ENCODE measurements at places on chromosomes 16 and 17.
A peak's percentile ranks its signal among the peaks of the same experiment; 100 is the strongest.

GRCh38 chr17:4858882-4859260 lies 25.7 kb downstream of the MINK1 start:
- no peak for DNase-seq

GRCh38 chr16:19765860-19766553 lies 47.9 kb downstream of the IQCK start:
- no peak for DNase-seq

DNA sequence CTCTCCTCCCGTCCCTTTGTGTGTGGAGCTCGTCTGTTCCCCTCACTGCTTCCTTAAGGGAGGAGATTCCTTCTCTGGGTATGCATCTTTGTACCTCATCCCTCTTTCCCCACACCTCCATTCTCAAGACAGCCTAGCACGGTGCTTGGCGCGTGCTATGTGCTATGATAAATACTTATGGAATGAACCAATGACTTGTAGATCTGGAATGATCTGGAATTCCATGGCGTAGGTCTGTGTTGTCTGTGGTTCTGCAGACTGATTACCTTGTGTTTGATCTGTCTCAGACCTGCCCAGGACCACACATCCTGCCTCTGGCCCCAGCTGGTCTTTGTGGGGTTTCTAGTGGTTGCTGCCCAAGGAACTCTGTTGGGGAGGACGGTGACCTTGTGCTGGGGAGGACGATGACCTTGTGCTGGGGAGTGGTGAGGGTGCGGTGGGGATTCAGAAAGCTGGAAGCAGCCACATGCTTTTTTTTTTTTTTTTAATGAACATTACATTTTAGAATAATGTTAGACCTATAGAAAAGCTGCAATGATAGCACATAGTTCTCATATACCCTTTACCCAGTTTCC lies 33.5 kb upstream of the ETV4 start:
- DNase-seq = no peak

DNA sequence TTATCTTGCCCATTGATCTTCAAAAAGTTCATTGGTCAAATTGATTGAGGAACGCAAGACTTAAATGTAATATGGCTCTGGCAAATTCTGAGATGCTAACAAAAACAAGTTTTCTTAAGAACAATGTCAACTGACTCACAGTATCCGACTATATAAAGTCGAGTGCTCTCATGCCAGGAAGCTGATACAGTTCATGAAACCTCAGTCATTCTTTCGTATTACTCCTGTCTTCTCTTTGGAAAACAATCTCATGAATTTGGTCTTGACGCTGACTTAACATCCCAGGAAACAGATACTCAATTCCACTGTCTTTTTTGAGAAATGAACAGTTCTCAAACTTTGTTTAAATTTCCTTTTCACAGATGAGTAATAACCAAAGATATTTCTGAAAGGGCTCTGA lies 704.9 kb downstream of the MAF start:
- no peak for DNase-seq

- DNase-seq = no peak
These were observed 124.7 kb upstream of the TNRC6C start for GRCh38 chr17:77833769-77834168.

- peak; percentile 66 for DNase-seq
These were observed 13.4 kb downstream of the MFSD6L start for GRCh38 chr17:8785547-8786413.

- peak; percentile 71 for DNase-seq
These were observed 132.0 kb downstream of the ANKRD11 start for GRCh38 chr16:89358030-89359005.

- DNase-seq = no peak
These were observed 379.2 kb upstream of the ERCC4 start for GRCh38 chr16:13540771-13541170.

DNA sequence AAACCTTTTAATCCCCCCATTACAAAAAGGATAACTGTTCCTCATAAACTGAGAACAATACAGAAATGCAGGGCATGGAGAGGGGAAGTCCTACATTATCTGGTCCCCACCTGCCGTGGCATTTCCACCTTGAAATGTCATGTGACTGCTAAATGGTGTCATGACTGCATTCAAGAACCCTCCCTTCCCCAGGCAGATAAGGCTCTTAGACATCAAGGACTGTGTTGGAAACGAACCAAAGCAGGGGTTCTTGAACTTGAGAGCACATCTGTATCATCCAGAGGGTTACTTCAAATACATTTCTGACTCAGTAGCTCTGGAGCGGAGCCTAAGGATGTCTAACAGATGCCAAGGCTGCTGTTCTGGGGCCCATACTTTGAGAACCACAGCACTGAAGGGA lies 18.4 kb downstream of the CMTM3 start:
- DNase-seq = no peak

- DNase-seq = no peak
These were observed 16.0 kb downstream of the MMD start for GRCh38 chr17:55405600-55405999.

DNA sequence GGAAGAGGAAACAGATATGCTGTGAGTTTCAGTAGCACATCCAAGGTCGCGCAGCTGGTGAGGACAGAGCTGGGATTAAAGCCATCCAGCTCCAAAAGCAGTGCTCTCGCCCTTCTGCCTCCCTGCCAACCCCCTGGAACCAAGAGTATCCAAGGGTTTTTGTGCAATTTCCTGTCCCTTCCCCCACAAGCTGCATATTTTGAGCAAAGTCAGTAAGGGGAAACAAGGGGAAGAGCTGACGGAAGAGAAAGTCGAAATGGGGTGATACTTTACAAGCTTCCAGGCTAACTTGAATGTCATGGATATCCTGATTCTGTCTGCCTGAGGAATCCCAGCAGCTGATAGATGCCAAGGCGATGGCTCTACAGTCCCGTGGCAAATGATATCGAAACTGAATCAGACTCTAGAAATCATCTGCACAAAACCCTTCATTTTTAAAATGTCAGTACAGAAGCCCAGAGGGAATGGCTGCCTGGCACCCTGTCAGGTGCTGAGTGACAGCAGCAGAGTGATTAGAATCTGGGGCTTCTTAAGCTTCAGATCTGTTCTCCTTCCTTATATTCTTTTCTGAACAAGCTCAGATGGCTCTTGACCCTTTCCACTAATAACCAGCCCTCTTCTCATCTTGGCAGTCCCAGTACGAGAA lies 42.9 kb upstream of the TEKT3 start:
- no peak for DNase-seq

GRCh38 chr16:76303637-76304314 lies 26.6 kb downstream of the CNTNAP4 start:
- no peak for DNase-seq

DNA sequence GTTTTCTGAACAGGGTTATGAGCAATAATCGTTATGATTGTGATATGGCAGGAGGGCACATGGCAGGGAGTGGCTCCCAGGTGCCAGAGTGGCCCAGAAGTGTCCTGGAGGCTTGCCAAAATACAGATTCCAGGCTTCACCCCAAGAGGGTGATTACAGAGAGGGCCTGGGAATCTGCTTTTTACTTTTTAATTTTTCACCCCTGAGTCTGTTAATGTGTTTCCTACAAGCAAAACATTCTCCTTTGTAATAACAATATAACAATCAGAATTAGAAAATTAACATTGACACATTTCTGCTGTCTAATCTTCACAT lies 212.4 kb downstream of the SNX29 start:
- DNase-seq = no peak

- no peak for DNase-seq
These were observed 62.4 kb downstream of the BAIAP2 start for GRCh38 chr17:81097134-81097942.

DNA sequence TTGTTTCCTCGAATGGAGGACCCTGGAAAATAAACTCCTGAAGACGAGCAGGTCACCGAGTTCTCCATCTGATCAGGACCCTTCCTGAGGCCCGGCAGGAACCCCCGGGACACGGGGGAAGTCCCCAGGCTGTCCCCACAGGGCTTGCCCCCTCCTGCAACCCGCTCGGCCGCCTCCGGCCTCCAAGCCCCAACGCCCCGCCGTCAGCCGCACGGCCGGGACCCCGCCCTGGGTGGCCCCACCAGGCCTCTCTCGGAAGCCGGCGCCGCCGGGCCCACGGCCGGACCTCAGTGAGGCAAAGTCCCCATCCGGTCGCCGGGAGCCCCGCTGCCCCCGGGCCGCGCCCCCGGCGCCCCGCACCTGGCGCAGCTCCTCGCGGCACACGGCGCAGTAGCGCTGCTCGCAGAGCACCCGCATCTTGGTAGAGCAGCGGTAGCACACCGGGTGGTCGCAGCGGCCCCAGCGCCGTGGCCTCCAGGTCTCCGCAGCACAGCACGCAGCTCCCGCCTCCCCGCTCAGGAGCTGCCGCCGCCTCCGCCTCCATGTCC lies 383 bp downstream of the ZNF598 start:
- no peak for DNase-seq

DNA sequence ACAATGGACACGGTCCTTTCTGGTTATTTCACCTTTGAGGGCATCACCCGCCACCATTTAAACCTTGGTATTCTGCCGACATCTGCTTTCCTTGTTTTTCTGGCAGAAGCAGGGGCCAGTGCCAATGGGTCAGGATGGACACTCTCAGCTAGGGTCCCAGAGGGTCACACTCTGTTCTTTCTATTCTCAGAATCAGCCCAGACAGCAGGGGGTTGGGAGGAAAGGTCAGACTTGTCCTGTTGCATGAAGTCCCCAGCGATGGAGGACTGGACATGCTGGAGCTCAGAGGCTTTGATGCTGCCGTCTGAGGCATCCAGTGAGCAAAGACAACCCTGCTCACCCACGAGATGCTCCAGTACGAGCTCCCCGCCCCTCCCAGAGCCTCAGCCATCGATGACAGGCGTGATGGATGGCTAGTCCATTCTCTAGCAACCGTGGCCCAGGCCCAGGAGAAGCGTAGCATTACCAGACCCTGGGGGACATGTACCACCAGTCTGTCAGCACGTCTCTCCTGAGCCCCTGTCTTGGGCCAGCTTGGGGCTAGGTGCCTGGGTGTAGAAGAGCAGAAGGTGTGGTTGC lies 62.0 kb downstream of the FOXL1 start:
- DNase-seq = no peak

- no peak for DNase-seq
These were observed 14.7 kb upstream of the SLX4 start for GRCh38 chr16:3625911-3626732.

- no peak for DNase-seq
These were observed 873 bp upstream of the RPS2 start for GRCh38 chr16:1965396-1966001.

- DNase-seq = no peak
These were observed 48.7 kb downstream of the TENT4B start for GRCh38 chr16:50201787-50202186.

DNA sequence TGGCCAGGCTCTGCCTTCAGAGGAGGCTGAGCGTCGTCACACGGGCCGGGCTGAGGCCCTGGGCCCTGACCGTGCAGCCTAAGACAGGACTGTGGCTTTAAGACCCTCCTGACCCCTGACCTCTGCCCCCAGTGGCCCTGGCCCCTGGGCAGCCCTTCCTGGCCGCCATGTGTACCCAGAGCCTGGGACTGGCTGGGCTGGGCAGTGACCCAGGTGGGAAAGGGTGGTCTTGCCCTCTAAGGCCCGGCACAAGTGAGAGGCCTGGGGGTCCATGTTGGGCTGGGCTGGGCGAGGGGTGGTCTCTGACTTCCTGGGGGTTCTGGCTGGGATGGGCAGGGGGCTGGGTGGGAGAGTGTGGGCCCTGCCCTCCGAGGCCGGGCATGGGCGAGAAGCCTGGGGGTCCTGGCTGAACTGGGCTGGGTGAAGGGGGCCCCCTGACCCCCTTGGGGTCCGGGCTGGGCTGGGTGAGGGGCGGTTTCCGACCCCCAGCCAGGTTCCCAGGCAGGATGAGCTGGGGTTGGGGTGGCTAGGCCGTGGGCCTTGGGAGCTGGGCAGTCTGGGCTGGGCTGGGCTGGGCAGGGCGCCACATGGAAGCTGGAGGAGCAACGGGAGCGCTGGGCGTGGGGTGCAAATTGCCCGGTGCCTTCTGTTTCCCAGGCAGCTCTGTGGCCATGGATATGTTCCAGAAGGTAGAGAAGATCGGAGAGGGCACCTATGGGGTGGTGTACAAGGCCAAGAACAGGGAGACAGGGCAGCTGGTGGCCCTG lies at the start of gene CDK3:
Gene CDK3 (plus strand): TSS at position 101 of the 767 bp plus-strand sequence. CDS start 571 bp downstream, at position 672.
- no peak for DNase-seq

GRCh38 chr16:86490859-86491639 lies 19.3 kb upstream of the FOXF1 start:
- DNase-seq = no peak

DNA sequence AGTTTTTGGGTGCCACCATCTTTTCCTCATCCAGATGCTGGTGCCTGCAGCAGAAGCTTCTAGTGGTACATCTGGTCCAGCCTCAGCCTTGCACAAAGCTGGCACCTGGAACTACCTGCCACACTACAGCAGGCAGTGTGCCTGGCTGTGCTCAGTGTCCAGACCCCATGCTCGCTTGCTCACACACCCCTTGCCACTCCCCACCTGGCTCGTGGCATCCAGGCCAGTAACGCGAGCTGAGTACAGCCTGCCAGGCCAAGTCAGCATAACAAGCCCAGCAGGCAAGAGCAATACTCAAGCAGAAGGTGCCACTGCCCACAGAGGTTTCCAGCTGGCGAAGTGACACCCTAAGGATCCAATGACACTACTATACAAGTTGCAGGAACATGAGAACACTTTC lies 29.7 kb upstream of the KIF2B start:
- DNase-seq = no peak

DNA sequence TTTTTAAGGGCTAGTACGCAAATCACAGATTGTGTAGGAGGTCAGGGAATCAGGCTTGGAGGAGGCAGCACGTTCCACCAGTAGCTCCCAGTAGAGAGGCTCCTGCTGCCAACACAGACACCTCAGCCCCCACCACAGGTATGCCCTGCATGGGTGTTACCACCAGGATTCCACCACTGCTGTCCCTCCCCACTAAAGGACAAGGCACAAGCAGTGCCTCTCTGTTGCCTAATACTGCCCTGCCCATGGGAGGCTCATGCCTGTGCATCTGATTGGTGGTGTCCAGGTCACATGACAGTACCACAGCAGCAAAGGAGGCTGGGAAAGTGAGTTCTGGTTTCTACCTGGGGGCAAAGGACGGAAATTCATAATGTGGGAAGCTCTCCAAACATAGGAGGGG lies 33.6 kb upstream of the CACNG4 start:
- no peak for DNase-seq

- DNase-seq = no peak
These were observed 3.6 kb downstream of the PMFBP1 start for GRCh38 chr16:72168365-72168764.

GRCh38 chr17:864315-864714 lies 82.2 kb downstream of the MRM3 start:
- DNase-seq = no peak

- DNase-seq = no peak
These were observed 64.8 kb upstream of the CDC42EP4 start for GRCh38 chr17:73376636-73377035.

DNA sequence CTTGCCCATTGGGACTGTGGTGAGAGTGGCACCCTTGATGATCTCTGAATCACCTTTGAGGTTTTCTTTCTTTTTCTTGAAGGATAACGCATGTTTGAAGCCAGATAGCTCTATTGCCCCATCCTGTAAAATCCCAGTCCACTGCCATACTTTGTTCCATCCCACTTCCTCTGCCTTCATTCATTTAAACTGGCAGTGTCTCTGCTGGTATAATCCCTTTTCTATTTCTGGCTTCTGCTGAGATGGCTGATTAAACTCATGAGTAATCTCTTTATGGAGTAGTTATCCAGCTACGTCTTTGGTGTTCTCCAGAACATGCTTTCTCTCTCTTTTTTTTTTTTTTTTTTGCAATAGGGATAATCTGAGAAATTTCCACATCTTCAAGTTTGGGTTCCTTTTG lies 656.5 kb upstream of the SALL1 start:
- no peak for DNase-seq

All from activated CD4-positive, alpha-beta T cell treated with anti-CD3 and anti-CD28 coated beads, Interleukin-2, amount 10 ng/mL, durations not matched to agents 7 days and 5 days (primary cell).